CD4-positive, alpha-beta T cell treated with Interleukin-1 beta for 1 hour (primary cell): ENCODE measurements at places on chromosomes 11 and 22.

GRCh38 chr11:56841210-56841810 is 92.8 kb upstream of the OR9G4 start:
- no peak for DNase-seq

DNA sequence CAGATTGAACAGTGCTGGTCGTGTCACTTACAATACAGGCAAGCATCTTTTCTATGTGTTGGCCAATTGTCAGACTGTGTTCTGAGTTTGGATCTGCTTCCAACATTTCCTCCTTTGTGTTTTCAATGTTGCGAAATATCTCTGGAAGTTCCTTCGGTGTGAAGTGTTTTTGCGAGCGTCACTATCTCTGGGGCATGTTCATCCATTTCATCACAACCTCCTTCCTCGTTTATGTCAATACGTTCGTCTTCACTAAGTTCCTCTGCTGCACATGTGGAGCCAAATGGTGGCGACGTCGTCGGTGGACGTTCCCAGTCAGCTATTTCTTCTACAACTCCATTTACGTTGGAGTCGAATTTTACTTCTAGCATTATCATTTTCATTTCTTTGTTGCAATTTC is 100.2 kb upstream of the LMO1 start:
- DNase-seq, result peak; percentile 23

DNA sequence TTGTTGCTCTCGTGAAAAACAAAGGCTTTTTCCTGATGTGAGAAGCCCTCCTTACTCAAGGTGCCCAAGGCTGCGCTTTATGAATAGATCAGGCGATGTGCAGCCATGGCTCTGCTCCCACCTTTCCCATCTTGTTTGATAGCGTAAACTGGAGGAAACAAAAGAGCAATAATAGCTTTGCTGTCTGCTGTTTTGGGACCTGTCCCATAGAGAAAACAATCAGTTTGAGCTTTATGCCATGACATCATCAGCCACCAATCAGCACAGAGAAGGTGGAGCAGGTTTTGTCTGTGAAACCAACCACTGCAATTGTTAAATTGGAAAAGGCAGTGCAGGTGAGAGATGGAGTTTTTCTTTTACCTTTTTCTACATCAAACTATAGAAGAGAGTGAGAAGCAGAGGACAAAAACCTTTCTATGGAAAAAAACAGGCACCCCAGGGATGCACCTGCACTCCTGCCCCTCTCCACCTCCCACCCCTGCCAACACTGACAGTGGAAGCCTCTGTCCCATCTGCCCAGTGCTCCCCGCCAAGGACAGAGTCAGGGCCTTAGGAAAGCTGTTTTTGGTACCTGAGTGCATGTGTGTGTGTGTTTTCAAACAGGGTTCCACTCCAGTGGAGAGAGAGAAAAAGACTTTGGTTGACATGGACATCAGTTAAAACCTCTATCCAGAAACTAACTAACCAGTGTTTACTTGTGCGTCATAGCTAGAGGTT is 80.7 kb downstream of the MICAL3 start:
- no peak for DNase-seq

DNA sequence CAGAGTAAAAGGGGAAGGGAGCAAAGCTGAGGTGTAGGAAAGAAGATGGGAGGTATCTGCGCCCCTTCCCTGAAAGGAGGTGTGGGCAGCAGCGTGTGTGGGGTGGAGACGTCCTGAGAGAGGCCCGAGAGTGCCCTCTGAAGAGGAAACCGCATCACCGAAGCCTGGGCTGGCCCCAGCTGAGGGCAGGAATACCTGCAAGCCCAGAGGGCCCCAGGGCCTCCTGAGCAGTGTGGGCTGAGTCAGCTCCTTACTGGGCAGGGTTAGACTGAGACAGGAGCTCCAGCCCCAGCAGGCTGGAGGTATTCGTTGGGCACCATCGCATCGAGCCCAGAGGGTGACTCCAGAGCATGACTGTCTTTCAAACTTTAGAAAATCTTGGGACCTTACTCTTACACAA is 534.0 kb upstream of the B3GAT1 start:
- DNase-seq, result no peak

DNA sequence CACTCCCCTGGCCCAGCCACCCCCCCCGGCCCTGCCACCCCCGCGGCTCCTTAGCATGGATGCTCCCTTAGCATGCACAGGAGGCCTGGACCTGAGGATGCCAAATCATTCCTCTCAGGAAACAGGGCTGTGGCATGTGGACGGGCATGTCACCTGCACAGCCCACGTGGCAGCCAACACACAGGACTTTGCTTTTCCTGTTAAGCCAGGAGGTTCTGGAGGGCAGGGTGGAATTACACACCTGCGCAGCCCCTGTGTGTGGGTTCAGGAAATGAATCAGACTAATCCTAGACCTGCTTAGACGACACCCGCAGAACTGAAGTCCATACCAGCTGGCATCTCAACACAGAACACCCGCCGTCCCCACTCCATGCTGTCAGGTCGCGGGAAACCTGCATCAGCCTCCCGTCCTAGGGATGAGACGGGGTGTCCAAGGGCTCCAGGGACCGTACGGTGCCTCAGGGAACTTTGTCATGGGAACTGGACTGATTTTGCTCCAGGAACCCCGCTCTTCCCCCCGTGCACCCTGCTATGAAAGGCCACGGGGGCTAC is 10.2 kb downstream of the CERK start:
- DNase-seq, result no peak

- no peak for DNase-seq
These were observed 316.0 kb downstream of the ETS1 start for GRCh38 chr11:128271401-128271800.

DNA sequence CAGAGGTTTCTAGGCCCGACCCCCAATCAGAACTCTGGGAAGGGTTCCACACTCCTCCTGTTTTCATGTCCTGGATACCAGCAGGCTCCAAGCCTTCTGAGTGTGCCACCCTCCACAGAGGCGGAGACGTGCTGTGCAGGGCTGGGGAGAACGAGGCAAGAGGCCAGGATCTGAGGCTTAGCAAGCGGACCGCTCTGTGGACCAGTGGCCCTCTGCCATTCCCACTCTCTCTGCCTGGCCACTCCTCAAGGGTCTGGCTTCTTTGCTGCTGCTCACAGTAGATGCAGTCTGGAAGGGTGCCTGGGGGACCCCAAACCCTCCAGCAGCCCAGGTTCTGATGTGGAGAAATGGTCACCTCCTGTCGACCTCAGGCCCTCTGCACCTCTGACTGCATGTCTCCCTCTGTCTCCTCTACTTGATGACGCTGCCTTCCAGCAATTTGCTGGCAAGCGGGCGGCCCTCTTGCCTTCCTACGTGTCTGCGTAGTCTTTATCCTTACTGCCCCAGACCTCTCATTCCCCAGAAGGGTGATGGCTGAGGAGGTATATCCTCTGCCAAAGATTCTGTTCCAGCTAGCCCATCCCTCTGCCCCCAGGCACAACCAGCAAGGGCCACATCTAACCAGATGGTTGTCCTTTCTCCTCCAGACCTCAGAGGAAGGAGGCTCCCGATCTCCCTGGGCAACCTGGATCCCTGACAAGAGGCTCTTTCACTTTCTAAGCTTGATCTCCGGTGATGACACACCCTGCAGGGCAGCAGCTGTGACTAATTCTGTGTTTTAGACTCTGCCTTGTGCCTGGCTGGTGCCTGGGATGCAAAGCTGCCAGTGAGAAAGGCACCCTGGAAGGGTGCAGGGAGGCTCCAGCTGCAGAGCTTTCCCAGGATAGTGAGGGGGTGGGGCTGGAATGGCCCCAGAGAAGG is 87.3 kb downstream of the NAT10 start:
- DNase-seq, result no peak

- no peak for DNase-seq
These were observed 104.9 kb downstream of the C11orf87 start for GRCh38 chr11:109526931-109527330.

GRCh38 chr11:80451105-80451504 is 1010.3 kb upstream of the TENM4 start:
- no peak for DNase-seq

GRCh38 chr22:44878483-44879300 is 126.3 kb downstream of the ARHGAP8 start:
- DNase-seq, result no peak

DNA sequence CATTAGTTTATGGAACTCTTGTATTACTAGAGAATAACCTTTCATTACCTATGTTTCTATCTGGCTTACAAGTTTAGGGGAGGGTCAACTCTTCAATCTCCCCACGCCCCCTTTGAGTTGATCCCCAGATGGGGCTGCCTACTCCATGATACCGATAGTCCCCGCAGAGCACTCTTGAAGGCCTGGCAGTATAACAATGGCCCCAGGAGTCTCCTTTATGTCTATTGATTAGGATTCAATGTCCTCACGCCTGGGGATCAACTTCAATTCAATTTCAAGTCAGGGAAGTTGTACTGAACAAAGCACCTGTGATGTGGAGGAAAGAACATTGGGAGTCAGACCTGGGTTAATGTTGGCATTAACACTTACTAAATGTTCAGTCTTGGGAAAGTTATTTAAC is 520.2 kb downstream of the METTL15 start:
- DNase-seq, result no peak

DNA sequence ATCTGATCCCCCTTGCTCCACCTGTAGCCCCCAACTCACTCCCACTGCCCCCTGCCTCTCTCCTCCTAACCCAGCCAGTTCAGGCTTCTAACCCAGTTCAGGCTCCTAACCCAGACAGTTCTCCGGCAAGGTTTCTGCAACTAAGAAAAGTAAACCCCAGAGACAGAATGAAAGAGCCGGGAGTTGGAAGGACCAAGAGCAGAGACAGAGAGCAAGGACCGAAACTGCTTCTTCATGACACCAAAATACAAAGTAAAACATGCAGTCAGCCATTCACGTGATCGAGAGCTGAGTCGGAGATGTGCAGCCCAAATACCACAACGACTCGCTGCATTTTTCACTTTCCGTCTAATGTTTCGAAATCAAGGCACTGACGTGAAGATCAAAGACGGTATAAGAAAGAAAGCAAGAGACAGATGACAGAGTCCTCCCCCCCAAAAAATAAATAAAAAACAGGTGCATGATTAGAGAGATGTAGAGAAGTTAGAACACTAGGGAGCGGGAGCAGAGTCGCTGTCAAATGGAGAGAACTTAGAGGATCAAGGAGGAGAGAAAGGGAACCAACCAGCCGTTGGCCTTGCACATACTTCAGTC is 884 bp downstream of the IL10RA start:
- peak; percentile 75 for DNase-seq

GRCh38 chr11:69510471-69511357 is 29.3 kb downstream of the LINC01488 start:
- no peak for DNase-seq

DNA sequence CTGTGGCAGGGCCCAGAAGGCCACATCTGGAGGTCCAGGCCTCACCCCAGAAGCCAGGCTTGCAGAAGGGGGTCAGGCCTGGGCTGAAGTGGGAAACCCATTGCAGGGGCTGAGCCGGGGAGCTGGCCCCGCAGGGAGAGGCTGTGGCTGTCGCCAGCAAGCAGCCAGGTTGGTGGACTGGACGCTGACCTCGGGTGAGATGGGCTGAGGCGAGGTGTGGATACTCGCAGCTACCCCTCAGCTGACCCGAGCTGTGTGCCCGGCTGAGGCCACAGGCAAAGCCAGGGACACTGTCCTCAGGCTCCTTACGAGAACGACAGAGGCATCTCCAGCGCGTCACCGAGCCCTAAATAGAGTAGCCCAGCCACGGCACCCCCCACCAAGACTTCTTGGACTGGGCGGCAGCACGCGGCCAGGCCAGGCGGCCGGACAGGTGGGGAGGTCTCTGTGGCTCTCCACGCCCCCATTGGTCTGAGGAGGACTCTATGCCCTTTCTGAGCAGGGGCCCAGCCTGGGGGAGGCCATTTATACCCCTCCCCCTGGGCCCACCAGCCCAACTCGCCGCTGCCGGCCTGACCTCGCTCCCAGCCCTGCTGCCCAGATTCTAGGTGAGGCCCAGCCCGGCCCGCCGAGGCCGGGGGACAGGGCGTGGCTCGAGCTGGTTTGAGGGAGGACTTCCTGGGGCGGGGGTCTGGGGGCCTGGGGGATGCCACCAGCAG is at the start of gene TNNI2:
TNNI2 (plus strand) TSS at position 556 of the 719 bp plus-strand sequence. CDS start 716 bp downstream, outside the sequence.
- no peak for DNase-seq

DNA sequence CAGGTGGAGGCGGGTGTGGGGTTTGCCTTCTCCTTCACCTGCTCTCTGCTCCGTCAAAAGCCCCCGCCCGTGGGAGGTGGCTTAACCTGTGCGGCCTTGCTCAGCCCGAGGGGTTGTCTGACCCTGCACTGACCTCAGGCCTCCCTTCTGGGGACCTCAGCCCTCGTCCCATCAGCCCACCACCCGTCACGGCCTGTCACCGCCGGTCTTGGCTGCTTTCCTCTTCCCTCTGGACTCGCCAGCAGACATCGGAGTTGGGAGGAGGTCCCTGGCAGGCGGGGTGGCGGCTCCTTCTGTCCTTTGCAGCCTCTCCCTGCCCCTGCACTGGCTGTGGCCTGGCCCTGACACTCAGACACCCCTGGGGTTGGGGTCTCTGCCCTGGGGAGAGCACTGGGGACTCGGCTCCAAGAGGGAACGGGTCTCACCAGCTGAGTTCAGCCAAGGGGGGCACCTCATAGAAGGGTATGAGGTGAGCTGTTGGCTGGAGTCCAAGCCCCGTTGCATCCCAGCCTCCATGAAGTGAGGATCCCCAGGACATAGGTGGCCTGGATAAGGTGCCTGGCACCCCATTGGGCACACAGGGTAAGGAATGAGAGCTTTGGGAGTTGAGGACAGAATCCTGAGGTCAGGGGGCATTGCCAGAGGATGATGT is 999.6 kb downstream of the BRD1 start:
- no peak for DNase-seq

- DNase-seq, result no peak
These were observed 102.9 kb downstream of the MTNR1B start for GRCh38 chr11:93072229-93072914.

- DNase-seq, result peak; percentile 54
These were observed 13.9 kb upstream of the TP53AIP1 start for GRCh38 chr11:128956401-128957201.

GRCh38 chr11:95688501-95689222 is 100.9 kb downstream of the FAM76B start:
- DNase-seq, result peak; percentile 50

DNA sequence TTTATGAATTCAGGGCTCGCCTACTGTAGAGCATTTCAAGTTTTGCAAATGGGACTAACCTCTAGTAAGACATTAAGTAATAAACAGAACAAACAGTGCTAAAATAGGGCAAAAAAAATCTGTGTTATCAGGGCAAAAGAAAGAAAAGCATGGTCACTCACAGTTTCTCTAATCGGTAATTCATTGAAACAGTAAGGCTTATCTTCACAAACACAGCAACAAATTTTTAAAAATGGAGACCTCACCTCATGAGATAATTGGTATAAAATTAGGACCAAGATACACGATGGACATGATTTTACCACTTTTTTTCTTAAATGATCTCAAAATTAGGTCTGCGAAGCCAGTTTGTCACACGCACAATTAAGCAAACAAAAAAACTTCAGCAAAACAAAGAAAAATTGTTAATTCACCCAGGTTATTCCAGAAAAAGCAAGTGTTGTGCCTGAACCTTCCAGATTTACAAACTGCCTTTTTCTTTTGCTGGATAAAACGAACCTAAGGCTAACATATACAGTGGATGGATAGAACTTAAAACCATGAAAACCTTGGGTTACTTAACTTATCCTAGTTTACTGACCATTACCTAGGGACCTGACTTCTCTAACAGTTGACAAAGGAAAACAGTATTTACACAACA is 1.4 kb downstream of the TMEM123 start:
- no peak for DNase-seq
